ENCODE measurements at places on chromosomes 12 and 14. TPM values are rescaled to one million over a fixed set of nuclear protein-coding genes. Genes with fewer than 3 reads are reported as not detected.

DNA sequence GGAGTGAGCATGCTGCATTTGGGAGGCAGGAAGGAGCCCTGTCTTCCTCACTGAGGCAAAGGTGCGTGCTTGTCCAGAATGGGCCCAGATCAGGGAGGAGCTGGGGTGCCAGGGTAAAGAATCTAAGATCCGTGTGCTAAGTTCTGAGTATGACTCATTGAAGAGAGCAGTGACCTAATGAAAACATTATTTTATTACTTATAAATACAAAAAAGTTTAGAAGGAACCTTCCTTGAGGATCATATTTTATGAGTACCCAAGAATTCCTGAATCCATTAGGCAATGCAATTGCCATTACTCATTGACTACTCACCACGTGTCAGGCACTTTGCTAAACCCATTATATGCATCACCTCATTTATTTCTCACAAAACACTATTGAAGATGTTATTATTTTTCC lies 264.7 kb downstream of the EGLN3 start:
- H3K27me3 ChIP-seq, result peaks cover 7% of the 10 kb centered on the region
- H3K36me3 ChIP-seq, result no peaks in the 10 kb centered on the region
- H3K4me3 ChIP-seq, result no peak overlapping the region
- no peaks in the 10 kb centered on the region for H3K4me1 ChIP-seq
- ATAC-seq, result no peak

Gene ADAM20
- total RNA-seq, result 0.65 TPM

DNA sequence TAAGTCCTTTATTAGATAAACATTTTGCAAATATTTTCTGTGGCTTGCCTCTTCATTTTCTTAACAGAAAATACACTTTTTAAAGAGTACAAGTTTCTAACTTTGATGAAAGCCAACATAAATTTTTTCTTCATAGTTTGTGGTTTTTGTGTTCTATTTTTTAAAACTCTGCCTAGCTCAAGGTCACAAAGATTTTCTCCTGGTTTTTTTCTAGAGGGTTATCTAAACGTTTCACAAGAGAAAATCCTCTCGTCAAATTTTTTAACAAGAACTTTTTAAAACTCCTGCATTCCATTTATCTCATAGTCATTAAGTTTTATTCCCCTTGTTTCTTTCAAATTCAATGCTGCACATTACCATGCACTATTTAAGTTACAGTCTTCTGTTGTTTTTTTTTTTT lies 8.2 kb downstream of the AREL1 start:
- H3K27me3 ChIP-seq, result no peaks in the 10 kb centered on the region
- ATAC-seq, result no peak
- H3K27ac ChIP-seq, result no peak overlapping the region
- no peak overlapping the region for H3K4me3 ChIP-seq
- peaks cover 9% of the 10 kb centered on the region for H3K36me3 ChIP-seq

Gene IL22
- total RNA-seq, result 52.3 TPM

Gene BIN2
- total RNA-seq, result 78.8 TPM

- H3K27ac ChIP-seq, result peak overlapping the region; percentile 28
- H3K4me1 ChIP-seq, result peaks cover 14% of the 10 kb centered on the region
- no peaks in the 10 kb centered on the region for H3K27me3 ChIP-seq
These were observed 283.3 kb upstream of the PWP1 start for GRCh38 chr12:107402041-107403022.

GRCh38 chr12:78248321-78248720 lies 417.6 kb downstream of the NAV3 start:
- no peaks in the 10 kb centered on the region for H3K4me1 ChIP-seq
- H3K36me3 ChIP-seq, result no peaks in the 10 kb centered on the region
- no peak overlapping the region for H3K4me3 ChIP-seq
- ATAC-seq, result no peak
- no peak overlapping the region for H3K27ac ChIP-seq

DNA sequence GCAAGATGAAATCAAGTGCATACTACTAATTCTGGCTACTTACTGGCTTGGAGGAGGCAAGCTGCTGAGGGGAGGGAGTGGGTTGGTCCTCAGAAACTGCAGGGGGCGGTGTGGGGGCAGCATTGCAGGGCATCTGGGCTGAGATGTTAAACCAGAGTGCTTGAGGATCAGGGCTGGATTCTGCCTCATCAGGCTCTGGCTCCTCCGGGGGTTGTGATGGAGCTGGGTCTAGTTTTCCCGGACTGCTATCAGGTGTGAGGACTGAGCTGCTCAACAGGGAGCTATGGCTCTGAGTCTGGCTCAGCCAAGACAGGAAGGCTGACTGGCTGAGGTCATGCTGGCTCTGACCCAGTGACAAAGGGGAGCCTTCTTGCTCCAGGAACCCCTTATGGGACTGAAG lies 28.6 kb downstream of the BAZ2A start:
- no peak overlapping the region for H3K4me3 ChIP-seq
- ATAC-seq, result peak; percentile 31
- H3K27ac ChIP-seq, result peak overlapping the region; percentile 54
- H3K36me3 ChIP-seq, result peaks cover 100% of the 10 kb centered on the region
- H3K4me1 ChIP-seq, result no peaks in the 10 kb centered on the region
- no peaks in the 10 kb centered on the region for H3K27me3 ChIP-seq

Gene KRT86
- 2.1 TPM for total RNA-seq

Gene RPS6KL1
- 0.79 TPM for total RNA-seq

Gene GPR84
- total RNA-seq, result 0.24 TPM

GRCh38 chr12:131766382-131767107 lies 55.7 kb downstream of the SFSWAP start:
- H3K4me1 ChIP-seq, result no peaks in the 10 kb centered on the region
- ATAC-seq, result no peak
- no peak overlapping the region for H3K4me3 ChIP-seq
- no peak overlapping the region for H3K27ac ChIP-seq
- no peaks in the 10 kb centered on the region for H3K27me3 ChIP-seq

Gene CDC42BPB
- total RNA-seq, result 7.2 TPM

Gene ADCY6
- not detected for total RNA-seq

Gene FOXG1
- not detected for total RNA-seq

- no peaks in the 10 kb centered on the region for H3K36me3 ChIP-seq
- H3K4me3 ChIP-seq, result no peak overlapping the region
- no peaks in the 10 kb centered on the region for H3K4me1 ChIP-seq
These were observed 45.1 kb upstream of the MEG3 start for GRCh38 chr14:100780646-100781355.

DNA sequence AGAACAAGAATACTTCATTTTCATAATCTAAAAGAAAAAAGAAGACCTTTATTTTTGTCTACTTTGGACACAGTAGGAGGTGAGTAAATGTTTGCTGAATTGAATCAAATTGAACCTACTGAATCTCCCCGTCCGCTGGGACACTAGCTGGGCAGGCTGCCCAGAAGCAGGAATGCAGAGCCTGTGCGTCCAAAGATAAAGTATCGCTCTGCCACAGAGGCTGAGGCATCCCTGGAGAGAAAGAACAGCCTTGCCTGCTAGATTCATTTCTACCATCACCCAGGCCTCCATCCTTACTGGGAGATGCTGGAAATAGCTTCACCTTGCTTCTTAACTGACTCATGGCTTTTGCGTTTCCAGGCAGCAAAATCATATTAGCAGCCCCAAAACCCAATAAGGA lies 64.1 kb upstream of the TSPAN11 start:
- no peak overlapping the region for H3K27ac ChIP-seq
- no peak for ATAC-seq
- H3K4me3 ChIP-seq, result no peak overlapping the region
- no peaks in the 10 kb centered on the region for H3K36me3 ChIP-seq
- peaks cover 17% of the 10 kb centered on the region for H3K27me3 ChIP-seq

- no peaks in the 10 kb centered on the region for H3K27me3 ChIP-seq
- H3K36me3 ChIP-seq, result peaks cover 100% of the 10 kb centered on the region
- H3K4me1 ChIP-seq, result peaks cover 48% of the 10 kb centered on the region
- peak; percentile 77 for ATAC-seq
These were observed 57.3 kb downstream of the DAD1 start for GRCh38 chr14:22531451-22532344.

DNA sequence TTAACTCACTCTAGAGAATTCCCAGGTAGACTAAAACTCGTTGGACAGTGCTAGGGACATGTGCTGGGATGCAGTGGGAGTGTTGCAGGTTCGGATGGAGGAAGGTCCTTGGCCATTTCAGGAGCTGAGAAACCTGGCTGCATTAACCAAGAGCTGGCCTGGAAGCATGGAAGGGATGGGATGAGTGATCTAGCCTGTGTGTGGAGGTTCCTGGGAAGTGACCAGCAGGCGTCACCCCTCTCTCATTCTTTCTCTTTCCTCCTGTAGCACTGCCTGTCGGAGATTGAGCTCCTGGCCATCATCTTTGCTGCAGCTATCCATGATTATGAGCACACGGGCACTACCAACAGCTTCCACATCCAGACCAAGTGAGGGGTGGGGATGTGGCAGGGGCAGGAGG lies 15.6 kb downstream of the PPP1R1A start:
- H3K4me3 ChIP-seq, result no peak overlapping the region
- peaks cover 91% of the 10 kb centered on the region for H3K36me3 ChIP-seq
- ATAC-seq, result no peak
- H3K27me3 ChIP-seq, result no peaks in the 10 kb centered on the region

GRCh38 chr12:102484017-102484416 lies 3.7 kb upstream of the IGF1 start:
- H3K4me3 ChIP-seq, result peak overlapping the region; percentile 52
- H3K27ac ChIP-seq, result peak overlapping the region; percentile 84
- ATAC-seq, result peak; percentile 37
- H3K4me1 ChIP-seq, result peaks cover 10% of the 10 kb centered on the region
- H3K27me3 ChIP-seq, result peaks cover 6% of the 10 kb centered on the region
- no peaks in the 10 kb centered on the region for H3K36me3 ChIP-seq

DNA sequence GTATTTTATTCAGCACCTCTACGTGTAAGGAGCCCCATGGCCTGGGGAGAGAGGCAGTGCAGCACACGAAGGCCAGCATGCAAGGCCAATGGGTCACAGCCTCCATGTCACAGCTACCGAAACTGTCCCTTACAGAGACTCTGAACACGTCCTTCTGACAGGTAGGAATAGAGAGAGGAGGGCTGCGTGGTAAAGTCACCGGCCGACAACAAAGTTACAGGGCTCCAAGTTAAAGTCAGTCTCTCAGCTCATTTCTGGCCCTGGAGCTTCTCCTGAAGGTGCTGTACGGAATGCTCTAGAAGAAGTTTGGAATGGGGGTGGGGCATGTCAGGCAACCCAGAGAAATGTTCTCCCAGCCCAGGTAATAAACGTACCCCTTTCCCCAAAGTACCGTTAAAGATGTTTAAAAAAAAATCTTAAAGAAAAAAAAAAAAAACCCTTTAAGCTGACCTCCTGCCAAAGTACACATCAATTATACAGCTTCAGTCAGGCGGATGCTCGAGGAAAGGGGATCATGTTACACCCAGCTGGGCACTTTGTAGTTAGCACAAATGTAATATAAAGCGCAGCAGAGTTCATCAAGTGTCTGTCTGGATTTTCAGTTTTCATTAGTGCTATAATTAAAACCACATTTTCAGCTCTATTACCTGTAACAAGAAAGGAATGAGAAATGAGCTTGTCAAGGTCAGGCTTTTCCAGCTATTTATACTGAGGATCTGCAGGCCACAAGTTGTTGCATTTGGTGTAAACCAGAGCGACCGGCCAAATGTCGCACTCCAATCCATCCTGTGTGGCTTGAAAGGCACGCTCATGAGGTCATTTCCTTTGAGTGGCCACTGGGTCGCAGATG lies 53.3 kb upstream of the CDKN3 start:
- no peak for ATAC-seq
- no peaks in the 10 kb centered on the region for H3K36me3 ChIP-seq
- H3K27me3 ChIP-seq, result peaks cover 6% of the 10 kb centered on the region
- H3K4me1 ChIP-seq, result peaks cover 4% of the 10 kb centered on the region
- no peak overlapping the region for H3K27ac ChIP-seq

DNA sequence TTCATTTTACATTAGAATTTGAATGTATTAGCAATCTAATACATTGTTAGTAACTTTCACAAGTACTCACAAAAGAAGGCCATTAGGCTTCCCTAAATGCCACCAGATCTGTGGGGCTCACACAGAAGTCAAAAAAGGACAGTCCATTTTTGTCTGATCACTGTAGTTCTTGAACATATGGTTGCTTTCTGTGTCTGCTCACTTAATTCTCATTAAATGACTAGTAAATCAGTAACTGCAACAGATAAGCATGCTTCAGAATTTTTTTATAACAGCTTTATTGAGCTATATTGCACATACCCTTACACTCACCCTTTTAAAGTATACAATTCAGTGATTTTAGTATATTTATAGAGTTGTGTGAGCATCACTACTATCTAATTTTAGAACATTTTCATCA lies 71.4 kb downstream of the DENND5B start:
- H3K27me3 ChIP-seq, result no peaks in the 10 kb centered on the region
- H3K27ac ChIP-seq, result no peak overlapping the region
- no peaks in the 10 kb centered on the region for H3K4me1 ChIP-seq
- no peaks in the 10 kb centered on the region for H3K36me3 ChIP-seq
- no peak for ATAC-seq
- H3K4me3 ChIP-seq, result no peak overlapping the region

Gene PLEKHA5
- total RNA-seq, result 10.4 TPM

Gene CMA1
- total RNA-seq, result not detected

Gene CCDC38
- total RNA-seq, result 0.24 TPM

DNA sequence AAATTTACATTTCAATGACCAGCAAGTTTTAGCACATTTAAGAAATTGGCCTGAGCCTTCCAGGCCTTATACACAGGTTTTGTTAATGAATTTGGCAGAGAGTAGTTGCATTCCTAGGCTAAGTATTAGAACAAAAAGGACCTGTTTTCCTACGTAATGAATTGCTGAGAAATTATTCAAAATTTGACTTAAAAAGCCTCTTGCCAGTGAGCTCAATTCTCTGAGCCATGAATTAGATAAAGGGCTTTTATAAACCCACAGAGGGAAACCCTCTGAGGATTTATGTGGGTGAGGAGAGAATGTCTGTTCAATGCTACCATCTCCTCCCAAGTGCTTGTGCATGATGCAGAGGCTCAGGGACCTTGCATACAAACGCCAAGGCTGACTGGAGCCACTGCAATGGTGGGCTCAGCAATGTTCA lies 94.5 kb upstream of the PELI2 start:
- no peak overlapping the region for H3K4me3 ChIP-seq
- ATAC-seq, result no peak
- H3K27me3 ChIP-seq, result peaks cover 16% of the 10 kb centered on the region
- H3K36me3 ChIP-seq, result no peaks in the 10 kb centered on the region
- no peaks in the 10 kb centered on the region for H3K4me1 ChIP-seq

Gene DMAC2L
- 13.2 TPM for total RNA-seq

- no peaks in the 10 kb centered on the region for H3K27me3 ChIP-seq
- no peaks in the 10 kb centered on the region for H3K36me3 ChIP-seq
- no peak for ATAC-seq
- H3K4me1 ChIP-seq, result peaks cover 14% of the 10 kb centered on the region
- no peak overlapping the region for H3K4me3 ChIP-seq
These were observed 8.1 kb upstream of the SNRNP35 start for GRCh38 chr12:123449856-123450255.

Gene LYSET
- total RNA-seq, result 10.2 TPM

DNA sequence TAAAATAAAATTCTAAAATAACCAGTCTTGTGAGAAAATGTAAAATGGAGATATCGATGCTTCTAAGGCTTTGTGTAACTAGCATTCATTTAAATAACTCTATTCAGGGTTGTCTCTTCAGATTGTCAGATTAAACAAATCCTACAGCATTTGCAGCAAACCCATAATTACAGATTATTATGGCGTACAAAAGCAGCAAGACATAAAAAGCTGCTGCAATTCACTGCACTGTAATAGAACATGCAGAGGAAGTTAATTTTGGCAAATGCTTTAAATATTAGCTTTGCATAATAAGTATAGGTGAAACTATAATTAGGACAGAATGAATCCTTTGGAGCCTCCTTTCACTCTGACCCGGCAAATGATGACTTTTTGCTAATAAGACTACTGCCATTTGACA lies 98.3 kb downstream of the INSM2 start:
- no peak overlapping the region for H3K4me3 ChIP-seq
- H3K27me3 ChIP-seq, result no peaks in the 10 kb centered on the region
- H3K4me1 ChIP-seq, result peaks cover 6% of the 10 kb centered on the region
- peaks cover 49% of the 10 kb centered on the region for H3K36me3 ChIP-seq

Gene MGAT4C
- total RNA-seq, result not detected

Gene PPP1R13B
- total RNA-seq, result 10.4 TPM
